Activated T-cell treated with anti-CD3 and anti-CD28 coated beads, Interleukin-2, amount 50 U/mL, for 48 hours (primary cell): ENCODE measurements at places on chromosomes 4 and X.

- no peak for DNase-seq
Measured at GRCh38 chr4:152673489-152673888, 6.3 kb downstream of the TMEM154 start.

GRCh38 chrX:103688946-103689345, 2.4 kb upstream of the MORF4L2 start:
- DNase-seq: no peak

GRCh38 chr4:61950625-61951024, 750.5 kb downstream of the ADGRL3 start:
- no peak for DNase-seq

GRCh38 chr4:96194993-96195392, 355.1 kb downstream of the PDHA2 start:
- no peak for DNase-seq

- no peak for DNase-seq
Measured at GRCh38 chr4:14559646-14560045, 442.6 kb upstream of the CPEB2 start.
